GM12878 (cell line): ENCODE measurements at places on chromosomes 6 and 20.

DNA sequence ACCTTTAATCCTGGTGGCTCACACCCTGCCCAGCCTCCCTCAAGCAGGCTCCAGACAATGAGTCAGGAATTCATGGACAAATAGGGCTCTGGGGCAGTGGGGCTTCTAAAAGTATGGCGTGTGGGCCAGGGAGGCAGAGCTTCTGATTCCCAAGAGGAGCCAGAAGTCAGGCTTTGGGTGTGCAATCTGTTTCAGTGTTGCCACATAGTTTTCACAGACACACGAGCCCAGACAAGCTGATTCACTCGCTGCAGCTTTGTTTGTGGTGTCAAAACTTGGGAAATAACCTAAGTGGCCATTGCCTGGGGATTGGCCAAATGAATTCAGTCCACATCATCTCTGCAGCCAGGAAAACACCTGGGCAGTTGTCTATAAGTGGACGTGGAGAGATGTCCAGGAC, 9.2 kb downstream of the PEDS1 start:
- H3K27ac ChIP-seq = no peak overlapping the region
- H3K36me3 ChIP-seq = peaks cover 4% of the 10 kb centered on the region
- H3K4me3 ChIP-seq = no peak overlapping the region
- no peaks in the 10 kb centered on the region for H3K27me3 ChIP-seq
- peaks cover 15% of the 10 kb centered on the region for H3K4me1 ChIP-seq

- no peaks in the 10 kb centered on the region for H3K36me3 ChIP-seq
- DNase-seq = no peak
- H3K27ac ChIP-seq = no peak overlapping the region
- no peaks in the 10 kb centered on the region for H3K4me1 ChIP-seq
- H3K27me3 ChIP-seq = no peaks in the 10 kb centered on the region
- H3K4me3 ChIP-seq = no peak overlapping the region
Observed at GRCh38 chr20:61810066-61810737, 255.5 kb downstream of the TAF4 start.

GRCh38 chr6:45647341-45648261, 269.9 kb upstream of the SUPT3H start:
- H3K4me1 ChIP-seq = no peaks in the 10 kb centered on the region
- H3K36me3 ChIP-seq = no peaks in the 10 kb centered on the region
- H3K4me3 ChIP-seq = no peak overlapping the region

- H3K27ac ChIP-seq = no peak overlapping the region
- no peaks in the 10 kb centered on the region for H3K27me3 ChIP-seq
- no peak overlapping the region for H3K4me3 ChIP-seq
- DNase-seq = no peak
Observed at GRCh38 chr6:10320291-10320690, 94.6 kb downstream of the TFAP2A start.

GRCh38 chr20:63822276-63822696, 8.8 kb downstream of the ZBTB46 start:
- H3K27me3 ChIP-seq = no peaks in the 10 kb centered on the region
- 0 out of 2 replicates have a peak, but pooled peaks cover 4% of the 10 kb centered on the region for H3K4me1 ChIP-seq
- H3K36me3 ChIP-seq = no peaks in the 10 kb centered on the region
- DNase-seq = no peak
- no peak overlapping the region for H3K4me3 ChIP-seq
